Epithelial cell of esophagus (primary cell): ENCODE measurements at places on chromosomes 3 and 15.
A peak's percentile ranks its signal among the peaks of the same experiment; 100 is the strongest.

DNA sequence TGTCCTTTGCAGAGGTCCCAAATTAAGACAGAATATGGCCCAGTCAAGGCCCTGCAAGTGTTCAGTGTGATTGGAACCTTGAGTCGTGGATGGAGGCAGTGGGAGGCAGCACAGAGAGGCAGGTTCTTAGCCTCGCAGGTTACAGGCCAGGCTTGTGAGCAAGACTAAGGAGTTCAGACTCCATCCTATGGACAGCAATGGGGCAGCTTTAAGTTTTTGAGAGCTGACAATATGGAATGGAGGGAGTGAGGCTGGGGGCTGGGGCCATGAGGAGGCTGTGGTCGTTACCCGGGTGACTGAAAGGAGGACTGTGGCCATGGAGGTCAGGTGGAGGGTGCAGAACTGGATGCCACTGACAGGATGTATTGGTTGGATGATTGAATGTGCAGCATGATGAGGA lies 74.1 kb upstream of the PRR23C start:
- no peak for DNase-seq

DNA sequence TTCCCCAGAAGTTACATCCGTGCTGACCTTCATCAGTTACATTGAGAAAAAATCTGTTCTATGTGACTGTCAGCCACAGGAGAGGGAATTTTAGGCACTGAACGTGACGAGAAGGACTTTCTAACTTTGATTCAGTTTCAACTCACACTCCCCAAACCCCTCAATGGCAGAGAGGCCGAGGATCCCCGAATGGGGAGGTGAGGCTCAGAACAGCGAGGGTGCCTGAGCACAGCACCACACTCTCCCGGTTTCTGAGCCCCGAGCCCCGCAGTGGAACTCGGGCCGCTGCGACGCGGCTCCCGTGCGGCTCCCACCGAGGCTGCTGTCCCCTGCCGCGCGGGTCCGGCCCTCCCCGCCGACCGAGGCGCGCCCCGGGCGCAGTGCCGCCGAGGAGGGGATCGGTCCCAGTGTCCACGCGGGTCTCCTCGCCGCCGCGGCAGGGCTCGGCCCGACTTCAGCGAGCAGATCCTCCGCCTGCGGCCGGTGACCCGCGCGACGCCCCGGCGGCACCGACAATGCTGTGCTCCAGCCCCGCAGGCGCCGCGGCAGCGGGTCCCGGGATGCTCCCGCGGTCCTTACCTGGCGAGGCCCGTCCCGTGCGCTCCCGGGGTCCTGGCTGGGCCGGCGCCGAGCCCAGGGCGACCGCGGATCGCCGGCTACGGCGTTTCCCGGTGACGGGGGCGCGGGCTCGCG lies 439 bp downstream of the CTXND1 start:
- DNase-seq = no peak

DNA sequence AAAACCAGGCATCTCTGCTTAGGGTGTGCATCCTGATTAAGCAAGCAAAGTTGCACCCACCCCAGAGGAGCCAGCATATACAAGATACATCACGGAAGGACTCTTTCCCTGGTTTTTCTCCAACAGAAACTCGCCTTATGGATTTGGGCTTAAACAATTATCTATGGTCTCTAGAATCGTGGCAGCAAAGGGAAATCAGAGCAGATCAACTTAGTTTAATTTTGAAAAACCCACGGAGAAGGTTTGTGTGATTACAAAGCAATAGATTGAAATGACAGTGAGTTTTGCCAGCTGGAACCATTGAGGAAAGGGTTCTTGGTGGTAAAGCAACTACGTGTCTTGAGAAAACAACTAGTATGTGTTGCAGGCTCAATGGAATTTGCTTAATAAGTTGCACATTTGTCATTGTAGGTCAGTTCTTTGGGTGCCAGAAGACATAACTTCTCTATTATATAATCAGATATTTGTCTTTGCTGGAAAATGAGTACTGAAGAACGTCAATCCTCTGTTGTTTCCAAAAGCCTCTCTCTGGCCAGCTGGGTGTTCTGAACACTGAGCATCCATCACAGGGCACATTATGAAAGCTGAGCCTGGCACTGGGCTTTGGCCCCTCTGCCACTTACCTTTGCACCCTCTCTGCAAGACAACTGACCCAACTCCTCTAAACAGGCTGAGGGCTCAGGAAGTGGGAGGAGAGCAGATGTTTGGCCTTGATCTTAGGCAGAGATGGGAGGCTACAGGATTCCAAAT lies 75.7 kb upstream of the FBN1 start:
- DNase-seq = no peak

DNA sequence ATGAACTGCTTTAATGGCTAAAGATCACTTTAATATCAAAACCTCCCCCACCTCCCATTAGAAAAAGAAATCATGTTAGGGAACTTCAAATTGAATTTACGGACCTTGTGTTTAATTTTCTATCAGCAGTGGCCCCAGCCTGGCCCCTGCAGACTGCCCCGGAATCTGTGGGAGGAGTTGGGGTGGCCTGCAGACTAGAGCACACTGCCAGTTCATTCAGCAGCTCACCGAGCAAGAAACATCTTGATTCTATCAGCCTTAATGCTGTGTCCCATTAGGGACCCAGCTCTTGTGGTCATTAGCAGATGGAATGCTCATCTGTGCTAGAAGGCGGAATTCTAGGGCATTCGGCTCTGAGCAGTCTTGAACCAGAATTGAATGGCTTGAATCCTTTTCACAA lies 54.2 kb downstream of the FLNB start:
- no peak for DNase-seq

- no peak for DNase-seq
These were observed 17.1 kb downstream of the STAG1 start for GRCh38 chr3:136735103-136735502.

GRCh38 chr3:143672396-143673165 lies 175.7 kb downstream of the SLC9A9 start:
- no peak for DNase-seq

- DNase-seq = no peak
These were observed 258.1 kb downstream of the ERC2 start for GRCh38 chr3:56209982-56210751.

GRCh38 chr3:46852334-46852720 lies 10.9 kb downstream of the MYL3 start:
- DNase-seq = no peak

- no peak for DNase-seq
These were observed 6.9 kb upstream of the UBE2E1 start for GRCh38 chr3:23798876-23799275.

DNA sequence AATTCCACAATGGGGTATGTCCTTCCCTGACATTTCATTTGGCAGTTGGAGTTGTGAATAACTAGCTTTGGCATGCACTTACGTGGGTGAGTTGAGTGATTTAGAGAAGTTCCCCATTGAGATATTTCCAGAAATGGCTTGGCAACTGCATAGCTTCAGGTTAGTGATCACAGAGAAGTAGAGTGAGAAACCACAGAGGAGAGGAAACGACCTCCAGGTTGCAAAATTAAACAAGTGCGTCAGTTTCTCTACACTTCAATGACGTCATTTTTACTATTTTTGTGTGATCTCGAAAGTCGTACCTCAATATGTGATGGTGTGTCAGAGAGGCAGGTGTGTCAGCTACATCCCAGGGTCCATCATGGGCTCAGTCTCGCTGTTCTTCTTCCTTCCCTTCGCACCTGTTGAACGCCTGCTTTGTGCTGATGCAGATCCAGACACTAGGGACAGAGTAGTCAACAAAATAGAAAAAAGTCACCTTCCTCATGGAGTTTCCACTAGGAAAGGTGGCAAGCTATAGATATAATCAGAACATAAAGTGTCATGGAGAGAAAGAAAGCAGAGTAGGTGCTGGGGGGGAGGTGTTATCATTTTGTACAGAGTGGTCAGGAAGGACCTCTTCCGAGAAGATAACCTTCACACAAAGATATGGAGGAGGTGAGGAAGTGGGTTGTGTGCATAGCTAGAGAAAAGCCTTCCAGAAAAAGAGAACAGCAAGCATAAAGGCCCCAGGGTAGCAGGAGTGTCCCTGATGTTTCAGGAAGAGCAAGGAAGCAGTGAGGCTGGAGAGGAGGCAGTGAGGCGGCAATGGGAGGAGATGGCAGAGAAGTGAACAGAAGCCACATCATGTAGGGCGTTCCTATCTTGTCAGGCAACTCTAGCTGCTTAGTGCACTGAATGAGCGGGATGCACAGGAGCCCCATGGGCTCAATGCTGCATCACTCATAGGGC lies 75.6 kb downstream of the MCTP2 start:
- DNase-seq = peak; percentile 73

GRCh38 chr15:40594429-40594836 lies 384 bp downstream of the KNL1 start:
- peak; percentile 52 for DNase-seq

DNA sequence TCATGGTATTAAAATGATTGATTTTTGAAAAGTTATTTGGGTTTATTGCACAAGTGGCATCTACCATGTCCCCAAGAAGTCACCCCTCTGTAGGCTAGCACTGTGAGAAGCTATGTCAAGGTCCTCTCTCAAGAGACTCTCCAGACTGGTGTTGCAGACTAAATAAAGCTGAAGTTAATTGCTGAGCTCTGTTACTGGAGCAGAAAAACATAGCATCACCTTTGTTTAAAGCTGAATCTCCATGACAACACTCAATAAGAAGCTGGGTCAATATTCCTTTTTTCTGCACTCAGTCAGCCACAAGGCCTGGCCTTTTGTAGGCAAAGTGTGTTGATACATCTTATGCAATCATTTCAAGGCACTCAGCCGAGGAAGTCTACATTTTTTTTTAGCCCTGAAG lies 806.6 kb upstream of the LMCD1 start:
- DNase-seq = no peak

GRCh38 chr15:72178976-72179585 lies 18.5 kb downstream of the GRAMD2A start:
- DNase-seq = no peak

DNA sequence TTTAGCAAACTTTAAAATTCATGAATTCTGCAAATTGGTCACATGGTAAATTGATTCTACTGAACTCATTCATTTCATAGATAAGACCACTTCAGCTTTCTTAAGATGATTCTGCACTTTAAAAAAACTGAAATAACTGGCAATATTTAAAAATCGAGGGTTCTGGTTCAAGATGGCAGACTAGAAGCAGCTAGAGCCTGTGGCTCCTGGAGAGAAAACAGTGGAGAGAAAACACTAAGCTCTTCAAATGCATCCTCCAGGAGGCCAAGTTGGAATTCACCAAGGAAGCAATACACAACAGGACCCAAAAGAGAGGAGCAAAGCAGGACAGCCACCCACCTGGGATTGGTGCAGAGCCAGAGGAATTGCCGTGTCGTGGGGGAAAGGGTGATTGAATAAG lies 132.1 kb downstream of the SPATA16 start:
- no peak for DNase-seq

GRCh38 chr3:58074116-58074715 lies 66.0 kb downstream of the FLNB start:
- DNase-seq = no peak

GRCh38 chr3:171462224-171462623 lies 2.0 kb upstream of the TNIK start:
- no peak for DNase-seq

GRCh38 chr3:182046166-182046764 lies 334.5 kb downstream of the SOX2 start:
- DNase-seq = peak; percentile 51

- peak; percentile 50 for DNase-seq
These were observed 78.4 kb downstream of the IGF2BP2 start for GRCh38 chr3:185746470-185746869.
